ENCODE measurements at places on chromosomes 6 and 20. TPM values are rescaled to one million over a fixed set of nuclear protein-coding genes. Genes with fewer than 3 reads are reported as not detected.

The DDX43 gene
- not detected for total RNA-seq

The OVOL2 gene
- total RNA-seq = not detected

The ZNF512B gene
- 8.5 TPM for total RNA-seq

The POPDC3 gene
- total RNA-seq = 67.5 TPM

The RNF217 gene
- 13.0 TPM for total RNA-seq

The MYLK4 gene
- 0.24 TPM for total RNA-seq

The NOX3 gene
- total RNA-seq = not detected

The NRSN2 gene
- 38.2 TPM for total RNA-seq

The CFB gene
- total RNA-seq = not detected

The COQ3 gene
- 9.4 TPM for total RNA-seq

The ULBP1 gene
- total RNA-seq = not detected

The OR2J3 gene
- not detected for total RNA-seq

The MYB gene
- total RNA-seq = 1.3 TPM

The PFDN6 gene
- total RNA-seq = 143 TPM

The FAM162B gene
- total RNA-seq = not detected

The LST1 gene
- total RNA-seq = not detected

The PLA2G7 gene
- 0.53 TPM for total RNA-seq
